ENCODE measurements at places on chromosomes 11 and 22. TPM values are rescaled to one million over a fixed set of nuclear protein-coding genes. Genes with fewer than 3 reads are reported as not detected.
A peak's percentile ranks its signal among the peaks of the same experiment; 100 is the strongest.

- no peaks in the 10 kb centered on the region for H3K36me3 ChIP-seq
- H3K27ac ChIP-seq: no peak overlapping the region
- no peak for DNase-seq
- H3K4me3 ChIP-seq: no peak overlapping the region
- 0 out of 2 replicates have a peak, but pooled peaks cover 2% of the 10 kb centered on the region for H3K27me3 ChIP-seq
These were observed 53.3 kb upstream of the CLDN5 start for GRCh38 chr22:19577422-19577966.

- H3K4me3 ChIP-seq: no peak overlapping the region
- no peak for DNase-seq
- no peaks in the 10 kb centered on the region for H3K4me1 ChIP-seq
- no peak overlapping the region for H3K27ac ChIP-seq
- H3K27me3 ChIP-seq: no peaks in the 10 kb centered on the region
- no peaks in the 10 kb centered on the region for H3K36me3 ChIP-seq
These were observed 1.0 kb upstream of the PLAAT2 start for GRCh38 chr11:63564056-63564774.

HEPHL1 gene
- not detected for total RNA-seq

GRCh38 chr22:23210428-23211170 lies 30.3 kb downstream of the BCR start:
- H3K36me3 ChIP-seq: no peaks in the 10 kb centered on the region
- peak overlapping the region; percentile 61 for H3K27ac ChIP-seq
- H3K4me1 ChIP-seq: peaks cover 57% of the 10 kb centered on the region

GRCh38 chr11:87219266-87219665 lies 181.5 kb downstream of the TMEM135 start:
- DNase-seq: no peak
- no peak overlapping the region for H3K4me3 ChIP-seq
- peaks cover 4% of the 10 kb centered on the region for H3K4me1 ChIP-seq
- no peaks in the 10 kb centered on the region for H3K36me3 ChIP-seq
- no peak overlapping the region for H3K27ac ChIP-seq
- H3K27me3 ChIP-seq: no peaks in the 10 kb centered on the region

GRCh38 chr11:103537904-103538502 lies 428.8 kb downstream of the DYNC2H1 start:
- peak; percentile 80 for DNase-seq
- H3K4me3 ChIP-seq: no peak overlapping the region
- no peaks in the 10 kb centered on the region for H3K36me3 ChIP-seq
- 0 out of 2 replicates have a peak, but pooled peaks cover 2% of the 10 kb centered on the region for H3K27me3 ChIP-seq
- no peaks in the 10 kb centered on the region for H3K4me1 ChIP-seq
- H3K27ac ChIP-seq: no peak overlapping the region

BBOX1 gene
- not detected for total RNA-seq

CCDC73 gene
- total RNA-seq: 3.0 TPM

DNA sequence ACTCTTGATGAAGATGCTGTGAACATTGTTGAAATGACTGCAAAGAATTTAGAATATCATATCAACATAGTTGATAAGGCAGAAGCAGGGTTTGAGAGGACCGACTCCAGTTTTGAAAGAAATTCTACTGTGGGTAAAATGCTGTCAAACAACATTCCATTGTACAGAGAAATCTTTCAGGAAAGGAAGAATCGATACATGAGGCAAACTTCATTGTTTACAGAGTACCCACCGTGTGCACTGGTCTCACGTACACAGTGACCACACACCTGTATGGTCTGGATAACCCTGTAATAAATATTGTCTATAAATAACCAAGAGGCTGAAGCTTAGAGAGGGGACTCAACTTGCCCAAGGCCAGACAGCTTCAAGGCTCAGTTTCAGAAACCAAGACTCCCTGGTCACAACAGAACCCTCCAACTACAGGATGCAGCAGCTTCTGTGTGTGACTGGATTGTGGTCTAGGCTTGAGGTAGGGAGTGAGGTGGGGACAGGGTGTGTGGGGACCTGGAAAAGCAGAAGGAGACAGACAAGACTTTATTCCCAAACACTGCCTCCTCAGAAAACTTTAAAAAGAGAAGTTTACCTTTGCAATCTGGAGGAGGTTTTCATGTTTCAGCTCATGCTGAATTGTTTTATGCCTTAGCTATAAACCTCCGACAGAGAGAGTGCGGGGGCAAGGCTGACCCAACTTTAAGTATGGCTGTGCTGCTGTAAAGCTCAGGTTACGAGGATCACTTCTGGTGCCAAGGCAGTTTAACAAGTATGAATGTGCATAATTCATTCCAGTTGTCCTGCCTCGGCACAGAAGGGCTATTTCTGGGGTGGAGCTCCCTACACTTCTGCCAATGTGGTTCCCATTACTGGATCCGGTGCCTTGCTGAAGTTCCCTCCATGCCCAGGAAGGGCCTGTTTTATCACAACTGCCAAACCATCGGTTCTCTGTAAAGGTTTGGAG lies 372.6 kb upstream of the NARS2 start:
- H3K4me1 ChIP-seq: no peaks in the 10 kb centered on the region
- H3K27me3 ChIP-seq: no peaks in the 10 kb centered on the region
- H3K4me3 ChIP-seq: no peak overlapping the region

TMPRSS13 gene
- total RNA-seq: 0.69 TPM

SLC5A1 gene
- not detected for total RNA-seq

DNA sequence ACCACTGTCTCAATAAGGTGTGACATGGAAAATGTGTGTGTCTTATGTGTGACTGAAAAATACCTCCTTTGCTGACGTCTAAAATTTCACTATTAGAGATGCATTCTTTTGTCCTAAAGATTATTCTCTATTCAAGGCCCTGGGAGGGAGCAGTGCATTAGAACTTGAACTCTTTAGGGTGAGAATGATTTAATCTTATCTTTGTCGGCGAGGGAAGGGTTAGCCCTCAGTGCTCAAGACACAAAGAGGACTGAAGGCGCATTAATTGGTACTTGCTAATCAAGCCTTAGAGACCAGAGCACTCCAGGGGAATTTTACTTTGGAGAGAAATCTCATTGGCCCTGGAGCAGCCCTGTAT lies 29.8 kb upstream of the PLET1 start:
- peaks cover 17% of the 10 kb centered on the region for H3K4me1 ChIP-seq
- no peaks in the 10 kb centered on the region for H3K27me3 ChIP-seq
- H3K4me3 ChIP-seq: peak overlapping the region; percentile 61
- H3K36me3 ChIP-seq: no peaks in the 10 kb centered on the region

GRCh38 chr22:36548606-36549005 lies 19.6 kb upstream of the EIF3D start:
- H3K27me3 ChIP-seq: no peaks in the 10 kb centered on the region
- H3K4me3 ChIP-seq: no peak overlapping the region
- H3K36me3 ChIP-seq: no peaks in the 10 kb centered on the region
- no peak for DNase-seq

DNA sequence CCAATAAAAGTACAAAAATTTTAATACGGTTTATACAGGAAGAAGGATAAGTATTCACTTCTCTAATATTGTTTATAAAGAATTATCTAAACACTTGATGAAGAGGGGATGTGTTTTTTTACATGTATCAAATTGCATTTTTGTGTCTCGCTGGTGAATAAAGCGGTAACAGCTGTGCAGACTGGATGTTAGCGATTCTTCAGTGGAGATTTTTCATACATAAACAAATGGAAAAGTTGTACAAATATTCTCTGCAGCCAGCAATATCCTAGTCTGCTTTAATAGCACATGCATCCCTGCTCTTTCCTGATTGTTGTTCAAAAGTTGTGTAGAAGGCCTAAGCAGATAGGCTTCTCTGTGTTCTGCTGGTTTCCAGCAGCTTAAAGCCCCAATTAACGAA lies 369.3 kb downstream of the SOX6 start:
- H3K36me3 ChIP-seq: no peaks in the 10 kb centered on the region
- DNase-seq: no peak
- H3K27me3 ChIP-seq: no peaks in the 10 kb centered on the region

ANGPTL5 gene
- total RNA-seq: not detected

DNA sequence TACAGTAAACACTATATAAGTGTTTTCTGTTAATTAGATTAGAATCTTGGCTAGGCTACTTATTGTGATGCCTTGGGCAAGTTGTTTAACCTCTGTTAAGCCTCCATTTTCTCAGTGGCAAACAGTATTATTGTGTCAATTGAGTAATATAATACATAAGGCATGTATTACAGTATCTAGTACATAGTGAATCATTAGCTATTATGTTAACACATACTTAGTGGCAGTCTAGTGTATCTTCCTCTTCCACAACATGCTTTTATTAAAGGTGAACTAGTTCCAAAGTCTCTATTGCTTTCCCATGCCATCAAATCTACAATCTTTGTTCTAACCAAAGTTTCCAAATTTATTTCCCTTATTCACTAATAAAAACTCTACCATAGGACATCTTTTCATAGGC lies 200.9 kb downstream of the SOX6 start:
- H3K27ac ChIP-seq: no peak overlapping the region
- no peaks in the 10 kb centered on the region for H3K4me1 ChIP-seq
- DNase-seq: no peak
- no peaks in the 10 kb centered on the region for H3K27me3 ChIP-seq

OR8B12 gene
- not detected for total RNA-seq

TENM4 gene
- total RNA-seq: 0.87 TPM

DNA sequence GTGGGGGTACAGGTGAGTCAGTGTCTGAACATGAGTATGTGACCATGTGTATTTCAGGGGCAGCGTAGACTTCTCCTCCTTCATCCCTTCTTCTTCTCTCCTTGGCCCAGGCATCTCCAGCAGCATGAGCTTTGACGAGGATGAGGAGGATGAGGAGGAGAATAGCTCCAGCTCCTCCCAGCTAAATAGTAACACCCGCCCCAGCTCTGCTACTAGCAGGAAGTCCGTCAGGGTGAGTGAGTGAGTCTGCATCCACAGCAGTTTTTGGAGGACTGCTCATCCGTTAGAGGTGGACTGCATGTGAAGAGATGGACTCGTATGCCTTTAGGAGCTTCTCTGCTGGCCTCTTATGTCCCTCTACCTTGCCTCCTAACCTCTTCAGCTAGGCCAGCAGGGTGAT lies 15.6 kb downstream of the TUB start:
- DNase-seq: no peak
- no peak overlapping the region for H3K4me3 ChIP-seq
- no peak overlapping the region for H3K27ac ChIP-seq
- no peaks in the 10 kb centered on the region for H3K4me1 ChIP-seq

OR5A1 gene
- total RNA-seq: 0.07 TPM

GRCh38 chr11:120952461-120953434 lies 71.2 kb upstream of the TBCEL start:
- H3K4me3 ChIP-seq: no peak overlapping the region
- no peaks in the 10 kb centered on the region for H3K4me1 ChIP-seq
- H3K27ac ChIP-seq: no peak overlapping the region
- H3K36me3 ChIP-seq: no peaks in the 10 kb centered on the region
- DNase-seq: peak; percentile 79

DRICH1 gene
- total RNA-seq: 1.2 TPM
